ENCODE measurements at places on chromosomes 5 and 9. TPM values are rescaled to one million over a fixed set of nuclear protein-coding genes. Genes with fewer than 3 reads are reported as not detected.

Gene FSTL4
- total RNA-seq, result 0.36 TPM

Gene ARHGEF37
- 8.3 TPM for total RNA-seq

Gene EEIG1
- total RNA-seq, result 4.8 TPM

Gene TLR4
- 7.9 TPM for total RNA-seq

Gene FOXD4L6
- total RNA-seq, result not detected

Gene KIF3A
- 7.4 TPM for total RNA-seq

GRCh38 chr9:80649001-80649420, 1040.3 kb downstream of the TLE1 start:
- peak; percentile 67 for DNase-seq

DNA sequence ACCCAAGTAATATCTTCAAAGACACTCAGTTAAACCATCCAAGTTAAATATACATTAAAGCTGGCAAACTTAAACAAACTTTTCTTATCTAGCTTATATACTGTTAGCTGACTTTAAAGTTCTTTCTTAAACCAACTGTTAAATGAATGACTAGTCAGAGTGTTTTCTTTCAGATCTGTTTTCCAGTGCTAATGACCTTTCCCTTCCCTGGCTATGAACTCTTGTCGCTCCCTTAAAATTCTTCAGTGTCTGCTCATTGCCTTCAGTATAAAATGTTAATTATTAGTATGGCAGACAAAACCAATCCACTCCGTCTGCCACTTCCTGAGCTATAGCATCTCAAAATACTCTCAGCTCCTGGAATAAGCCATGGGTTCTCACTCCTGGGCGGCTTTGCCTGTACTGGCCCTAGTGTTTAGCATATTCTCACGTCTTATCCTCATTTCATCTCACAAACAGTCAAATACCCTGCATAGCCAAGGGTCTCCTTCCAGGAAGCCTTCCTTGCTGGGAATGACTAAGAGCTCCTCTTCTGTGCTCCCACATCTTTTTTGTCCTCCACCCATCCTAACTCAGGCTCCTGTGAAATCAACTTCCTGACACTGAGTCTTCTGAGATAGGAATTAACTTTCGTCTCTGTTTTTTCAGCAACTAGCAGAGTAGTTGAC, 87.7 kb downstream of the VCAN start:
- no peak for DNase-seq

DNA sequence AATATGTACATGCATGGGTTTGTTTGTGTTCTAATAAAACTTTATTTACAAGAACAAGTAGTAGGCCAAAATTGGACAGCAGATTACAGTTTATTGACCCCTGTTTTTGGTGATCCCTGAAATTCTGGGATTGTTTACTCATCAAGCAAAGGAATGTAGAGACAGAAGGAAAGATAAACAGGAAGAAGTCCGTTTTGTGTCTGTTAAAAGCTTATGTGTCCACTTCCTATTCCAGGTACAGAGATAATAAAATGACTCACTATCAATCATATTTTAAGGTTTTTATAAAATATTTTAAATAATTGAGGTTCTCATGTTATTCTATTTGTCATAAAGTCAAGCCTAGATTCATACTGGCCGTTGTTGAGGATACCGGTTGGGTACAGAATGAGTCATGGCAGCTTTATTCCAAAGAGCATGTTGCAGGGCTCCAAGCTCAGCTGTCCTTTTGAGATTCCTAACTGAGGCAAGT, 214.9 kb upstream of the DAB2 start:
- DNase-seq, result peak; percentile 35

DNA sequence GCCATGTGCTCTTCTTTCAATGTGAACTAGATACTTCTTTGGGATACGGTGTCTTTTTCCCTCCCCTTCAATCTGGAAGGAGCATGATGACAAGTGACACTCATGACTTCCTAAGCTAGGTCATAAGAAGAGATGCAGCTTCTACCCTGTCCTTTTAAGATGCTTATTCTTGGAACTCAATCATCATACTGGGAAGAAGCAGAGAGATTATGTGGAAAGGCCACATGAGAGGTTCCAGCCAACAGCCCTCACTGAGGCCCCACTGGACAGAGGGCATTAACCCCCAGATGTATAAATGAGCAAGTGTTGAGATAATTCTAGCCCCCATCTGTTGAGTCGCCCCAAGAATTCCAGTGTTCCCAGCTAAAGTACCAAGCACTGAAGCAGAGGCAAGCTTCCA, 29.3 kb upstream of the HTR4 start:
- DNase-seq, result no peak

GRCh38 chr9:99573886-99574285, 247.8 kb upstream of the NR4A3 start:
- DNase-seq, result no peak

DNA sequence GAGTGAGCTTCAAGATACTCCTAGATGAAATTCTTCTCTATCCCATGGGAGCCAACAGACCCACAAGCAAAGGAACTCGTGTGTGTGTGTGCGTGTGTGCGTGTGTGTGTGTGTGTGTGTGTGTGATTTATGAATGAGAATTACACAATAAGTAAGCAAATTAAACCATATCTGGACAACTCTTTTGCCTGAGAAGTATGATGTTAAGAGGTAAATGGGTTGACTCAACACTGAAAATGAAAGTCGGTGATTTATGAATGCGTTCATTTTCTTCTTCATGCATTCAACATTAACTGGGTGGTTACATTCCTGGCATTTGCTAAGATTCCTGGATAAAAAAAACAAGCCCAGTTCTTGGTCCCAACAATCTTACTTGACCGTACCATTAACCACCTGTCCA, 171.3 kb upstream of the ZNF462 start:
- no peak for DNase-seq

- peak; percentile 50 for DNase-seq
Observed at GRCh38 chr5:89338935-89339334, 456.0 kb upstream of the MEF2C start.

GRCh38 chr5:144247131-144247530, 76.5 kb downstream of the KCTD16 start:
- DNase-seq, result peak; percentile 37

DNA sequence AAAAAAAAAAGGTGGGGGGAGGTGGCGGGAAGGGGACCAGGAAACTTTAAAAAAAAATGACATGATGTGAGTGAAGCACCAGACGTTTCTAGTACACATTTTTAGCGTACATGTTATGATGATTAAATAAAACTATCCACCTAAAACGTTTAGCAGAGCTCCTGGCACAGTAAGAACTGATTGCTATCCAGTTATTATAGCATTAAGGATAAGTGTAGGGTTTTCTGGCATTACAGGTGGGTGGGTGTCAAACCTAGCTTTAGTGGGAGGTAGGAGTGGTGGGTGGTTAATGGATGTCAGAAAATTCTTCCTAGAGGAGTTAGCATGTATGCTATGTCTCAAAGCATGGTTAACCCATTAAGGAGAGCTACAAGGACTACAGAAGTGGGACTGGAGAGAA, 2329.5 kb downstream of the MAT2B start:
- DNase-seq, result no peak

DNA sequence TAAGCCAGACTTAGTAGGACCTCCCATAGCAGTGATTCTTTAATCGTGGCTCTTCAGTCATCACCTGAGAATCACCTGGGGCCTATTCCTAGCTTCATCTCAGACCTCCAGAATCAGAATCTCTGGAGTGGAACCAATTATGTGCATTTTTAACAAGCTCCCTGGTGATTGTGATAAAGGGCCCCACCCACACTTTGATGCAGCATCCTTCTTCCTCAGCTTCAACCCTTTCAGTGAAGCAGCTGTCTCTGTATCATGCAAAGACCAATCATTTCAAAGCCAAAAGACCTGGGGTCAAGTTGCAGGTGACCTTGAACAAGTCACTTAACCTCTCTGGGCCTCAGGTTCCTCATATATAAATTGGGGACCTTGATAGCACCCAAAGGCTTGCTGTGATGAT, 17.1 kb downstream of the FBXO10 start:
- no peak for DNase-seq

- peak; percentile 24 for DNase-seq
Observed at GRCh38 chr9:106745457-106745856, 117.5 kb upstream of the ZNF462 start.

- no peak for DNase-seq
Observed at GRCh38 chr5:67102708-67103107, 93.9 kb downstream of the CD180 start.
